Stimulated activated CD8-positive, alpha-beta memory T cell treated with anti-CD3 and anti-CD28 coated beads, Interleukin-15, amount 100 ng/mL, for 24 hours (primary cell): ENCODE measurements at places on chromosomes 2 and 18.

DNA sequence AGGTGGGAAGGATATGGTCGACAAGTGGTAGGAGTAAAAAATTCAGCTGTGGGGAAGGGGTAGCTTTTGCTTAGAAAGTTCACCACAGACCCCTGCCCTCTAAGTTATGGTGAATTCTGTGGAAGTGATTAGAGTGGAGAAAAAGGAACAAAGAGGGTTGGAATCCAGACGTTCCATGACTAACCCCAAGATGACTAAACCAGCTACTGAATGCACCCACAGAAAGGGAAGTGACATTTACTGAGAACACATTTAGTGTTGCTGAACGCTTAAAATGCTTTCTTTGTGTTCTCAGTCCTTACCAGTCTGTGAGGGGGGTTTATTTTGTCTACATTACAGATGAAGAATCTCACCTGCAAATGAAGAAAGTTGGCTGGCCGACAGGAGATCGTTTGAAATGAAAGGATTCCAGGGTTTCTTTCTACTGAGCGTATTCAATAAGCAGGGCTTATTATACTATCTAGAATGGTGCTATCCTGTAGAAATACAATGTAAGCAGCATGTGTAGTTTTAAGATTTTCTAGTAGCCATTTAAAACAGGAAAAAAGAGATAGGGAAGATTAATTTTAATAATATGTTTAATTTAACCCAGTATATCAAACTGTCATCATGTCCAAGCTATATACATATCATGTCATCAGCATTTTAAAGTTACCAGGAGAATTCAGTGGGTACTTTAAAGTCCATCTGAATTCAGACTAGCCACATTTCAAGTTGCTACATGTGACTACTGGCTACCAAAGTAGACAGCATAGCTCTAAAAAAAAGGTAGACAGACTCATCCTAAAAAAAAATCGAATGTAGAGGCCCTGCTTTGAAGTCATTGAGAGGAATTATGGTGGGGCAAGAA is 60.1 kb downstream of the LIMS1 start:
- DNase-seq = no peak

GRCh38 chr2:175536059-175536458 is 354.5 kb upstream of the ATP5MC3 start:
- DNase-seq = no peak

DNA sequence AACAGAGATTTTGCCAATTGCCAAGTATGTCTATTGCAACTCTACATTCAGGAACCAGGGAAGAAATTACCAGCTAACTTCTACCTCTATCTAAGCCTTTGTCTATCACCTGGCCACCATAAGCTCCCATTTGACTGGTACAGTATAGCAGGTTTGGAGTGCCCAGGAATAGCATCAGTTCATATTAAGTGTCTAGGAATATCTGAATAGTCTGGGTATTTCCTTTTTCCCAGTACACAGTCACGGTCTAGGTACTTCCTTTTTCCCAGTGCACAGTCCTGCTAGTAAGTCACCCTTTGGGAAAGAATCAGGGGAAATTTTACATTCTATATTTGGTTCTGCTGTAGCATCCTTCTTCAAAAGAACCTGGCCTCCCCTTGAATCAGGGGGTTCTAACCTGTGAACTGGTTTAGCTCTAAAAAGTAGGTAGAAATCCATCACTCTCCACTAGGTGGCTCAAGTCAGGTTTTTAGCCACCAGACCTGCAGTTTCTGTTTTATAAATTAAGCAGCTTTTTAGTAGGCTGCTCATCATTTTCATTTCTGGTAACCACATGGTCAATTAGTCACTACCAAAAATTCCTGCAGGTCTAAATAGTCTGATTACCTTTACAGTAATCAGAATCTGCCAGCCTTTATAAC is 49.3 kb upstream of the DNAJC10 start:
- DNase-seq = no peak

GRCh38 chr18:58458304-58458703 is 170.6 kb downstream of the ALPK2 start:
- DNase-seq = no peak

DNA sequence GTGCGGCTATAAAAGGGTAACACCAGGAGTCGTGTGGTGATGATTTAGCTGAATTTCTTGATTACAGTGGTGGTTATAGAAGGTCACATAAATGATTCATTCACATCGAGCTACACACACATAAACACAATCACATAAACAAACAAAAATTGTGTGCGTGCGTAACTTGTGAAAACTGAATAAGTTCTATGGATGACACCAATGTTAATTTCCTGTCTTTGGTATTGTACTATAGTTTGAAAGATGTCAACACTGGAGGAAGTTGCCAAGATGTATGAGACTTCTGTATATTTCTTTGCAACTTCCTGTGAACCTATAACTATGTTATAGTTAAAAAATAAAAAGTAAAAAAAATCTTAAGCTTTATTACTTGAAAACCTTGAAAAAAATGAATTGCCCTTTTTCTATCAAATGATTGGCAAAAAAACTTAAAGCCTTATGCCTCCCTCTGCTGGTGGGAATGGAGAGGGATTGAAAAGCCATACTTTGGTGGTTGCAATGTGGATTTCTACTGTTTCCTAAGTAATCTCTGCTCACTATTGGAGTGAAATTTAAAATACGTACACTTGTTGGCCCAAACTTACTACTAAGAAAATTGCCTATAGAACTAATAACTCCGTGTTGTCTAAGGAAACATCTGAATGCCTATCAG is 227.7 kb downstream of the RPIA start:
- DNase-seq = no peak

DNA sequence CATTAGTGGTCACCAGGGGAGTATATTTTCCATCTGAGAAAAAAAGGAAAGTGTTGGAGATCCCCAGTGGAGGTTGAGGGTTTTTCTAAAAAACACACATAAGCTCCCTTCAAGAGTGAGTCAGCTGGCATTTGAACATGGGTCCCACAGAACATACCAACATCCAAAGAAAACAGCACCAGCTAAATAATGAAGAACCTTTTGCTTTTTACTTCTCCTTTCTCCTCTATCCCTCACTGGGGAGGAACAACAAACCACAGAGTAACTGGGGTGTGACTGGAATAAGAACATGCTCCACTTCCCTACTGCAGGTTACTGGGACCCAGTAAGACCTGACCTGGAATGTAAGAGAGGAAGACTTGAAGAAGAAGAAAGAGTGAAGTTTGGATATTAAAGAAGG is 56.5 kb upstream of the RAPH1 start:
- DNase-seq = no peak

GRCh38 chr2:55550368-55551102 is 31.0 kb downstream of the CFAP36 start:
- DNase-seq = no peak

- DNase-seq = no peak
Observed at GRCh38 chr2:105100046-105100840, 62.4 kb downstream of the MRPS9 start.

DNA sequence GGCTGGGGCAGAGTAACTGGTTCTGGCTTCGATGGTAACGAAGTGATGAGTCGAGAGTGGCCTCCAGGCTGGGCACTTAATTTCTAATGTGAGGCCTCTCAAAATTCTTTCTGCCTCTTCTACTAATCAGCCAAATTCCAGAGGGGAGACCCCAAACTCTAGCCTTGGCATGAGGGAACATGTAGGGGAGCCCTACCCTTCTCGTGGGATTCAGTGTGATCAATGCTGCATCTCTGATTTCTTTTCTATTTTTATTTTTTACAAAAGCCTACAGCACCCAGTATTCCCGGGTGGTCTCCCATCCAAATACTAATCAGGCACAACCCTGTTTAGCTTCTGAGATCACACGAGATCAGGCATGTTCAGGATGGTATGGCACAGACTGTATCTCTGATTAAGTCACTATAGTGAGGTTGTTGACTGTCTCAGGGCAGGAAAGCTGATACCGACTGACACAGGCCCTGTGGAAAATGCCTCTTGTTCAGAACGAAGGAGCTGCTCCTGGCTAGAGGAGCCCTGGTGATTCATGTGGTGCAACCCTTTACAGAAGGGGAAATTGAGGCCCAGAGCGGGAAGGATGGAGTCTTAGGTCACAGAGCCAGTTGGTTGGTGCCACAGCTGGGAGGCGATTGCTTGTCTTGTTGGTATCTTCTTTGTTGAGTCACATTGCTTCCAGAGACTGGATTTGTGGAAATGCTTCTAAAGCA is 126.3 kb upstream of the HS6ST1 start:
- DNase-seq = no peak

- DNase-seq = no peak
Observed at GRCh38 chr2:40859617-40860016, 407.7 kb upstream of the SLC8A1 start.

- no peak for DNase-seq
Observed at GRCh38 chr2:205364261-205364660, 318.0 kb upstream of the NRP2 start.

DNA sequence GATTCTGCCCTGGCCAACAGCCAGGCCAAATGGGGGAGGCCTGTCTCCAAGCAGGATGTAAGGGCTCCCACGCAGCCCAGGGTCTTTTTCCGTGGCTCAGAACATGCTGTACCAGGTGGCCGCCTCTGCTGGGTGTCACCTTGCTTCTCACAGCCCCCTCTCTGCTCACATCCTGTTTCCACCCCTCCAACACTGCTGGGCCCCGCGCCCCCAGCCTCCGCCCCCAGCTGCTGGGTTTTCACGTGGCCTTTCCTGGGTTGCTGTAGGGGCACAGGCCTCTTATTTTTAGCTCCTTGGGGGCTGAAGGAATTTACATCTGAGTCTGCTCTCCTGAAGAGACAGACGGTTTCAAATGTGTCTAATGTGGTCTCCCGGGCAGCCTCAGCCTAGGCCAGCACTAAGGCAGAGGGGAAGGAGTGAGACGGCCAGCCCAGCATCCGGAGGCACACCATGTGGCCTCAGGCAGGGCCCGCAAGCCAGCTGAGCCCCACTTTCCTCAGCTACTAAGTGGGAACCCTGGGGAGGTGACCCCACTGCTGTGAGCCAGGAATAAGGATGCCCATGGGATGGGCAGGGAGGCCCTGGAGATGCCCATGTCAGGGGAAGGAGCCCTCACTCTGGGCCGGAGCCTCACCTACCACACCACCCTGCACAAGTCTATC is 18.7 kb upstream of the DUSP2 start:
- DNase-seq = no peak

GRCh38 chr2:210955591-210955990 is 399.2 kb downstream of the CPS1 start:
- no peak for DNase-seq

GRCh38 chr18:55421615-55422419 is 166.2 kb downstream of the TCF4 start:
- DNase-seq = no peak

DNA sequence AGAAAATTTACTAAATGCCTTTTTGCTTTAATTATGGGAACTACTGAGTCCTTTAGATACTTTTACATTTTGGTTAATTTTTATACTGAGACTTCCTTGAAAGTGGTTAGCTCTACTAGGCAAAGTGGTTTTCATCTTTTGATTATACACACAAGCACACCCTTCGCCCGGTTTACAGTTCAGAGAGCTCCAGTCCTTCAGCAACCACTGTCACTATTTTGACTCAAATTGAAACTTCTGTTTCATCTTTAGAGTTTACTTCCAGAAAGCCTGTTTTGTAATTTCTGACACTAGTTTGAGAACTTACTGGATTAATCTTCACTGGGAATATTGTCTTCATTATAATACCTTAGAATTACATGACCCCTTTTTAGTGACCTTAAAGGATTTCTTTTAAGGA is 140.3 kb upstream of the FOSL2 start:
- DNase-seq = no peak

DNA sequence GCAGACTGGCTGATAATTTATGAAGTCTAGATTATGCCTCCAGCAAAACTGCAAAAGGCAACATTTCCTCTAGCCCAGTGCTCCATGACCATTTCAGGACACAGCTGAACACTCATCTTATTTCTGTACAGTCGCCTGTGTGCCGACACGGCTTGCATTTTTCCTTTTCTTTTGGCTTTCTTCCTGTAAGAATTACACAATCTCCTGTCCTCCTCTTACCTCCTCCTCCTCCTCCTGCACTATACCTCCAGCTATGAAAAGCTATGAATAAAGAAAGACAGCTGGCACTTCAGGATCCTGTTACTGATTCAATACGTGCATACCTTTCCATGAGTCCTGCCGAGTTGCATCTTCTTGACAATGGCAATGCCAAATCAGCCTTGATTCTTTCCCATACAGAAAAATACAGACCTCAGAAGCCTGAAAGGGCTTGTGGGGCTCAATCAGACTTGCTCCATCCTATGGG is 32.2 kb upstream of the TRIB2 start:
- DNase-seq = no peak

DNA sequence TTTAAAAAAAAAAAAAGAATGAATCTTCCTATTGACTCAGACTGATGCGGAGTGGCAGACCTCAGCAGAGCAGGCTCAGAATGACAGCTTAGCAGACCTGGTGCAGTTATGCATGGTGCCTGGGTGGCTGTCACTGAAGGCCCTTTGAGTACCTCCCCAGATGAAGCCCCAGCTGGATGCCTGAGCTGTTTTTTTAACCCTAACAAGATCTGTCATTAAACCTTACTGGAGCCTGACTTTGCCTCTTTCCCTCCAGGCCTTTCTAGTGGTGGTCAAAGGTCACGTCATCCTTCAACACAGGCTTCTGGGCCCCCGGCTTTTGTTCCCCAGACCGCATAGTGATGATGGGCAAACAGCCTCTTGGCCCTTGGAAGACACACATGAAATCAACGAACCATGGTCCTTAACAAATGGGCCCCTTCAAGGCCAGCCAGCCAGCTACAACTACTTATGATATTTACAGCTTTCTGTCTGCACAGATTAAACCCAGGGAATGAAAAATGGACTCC is 138.3 kb upstream of the CYP1B1 start:
- DNase-seq = no peak

DNA sequence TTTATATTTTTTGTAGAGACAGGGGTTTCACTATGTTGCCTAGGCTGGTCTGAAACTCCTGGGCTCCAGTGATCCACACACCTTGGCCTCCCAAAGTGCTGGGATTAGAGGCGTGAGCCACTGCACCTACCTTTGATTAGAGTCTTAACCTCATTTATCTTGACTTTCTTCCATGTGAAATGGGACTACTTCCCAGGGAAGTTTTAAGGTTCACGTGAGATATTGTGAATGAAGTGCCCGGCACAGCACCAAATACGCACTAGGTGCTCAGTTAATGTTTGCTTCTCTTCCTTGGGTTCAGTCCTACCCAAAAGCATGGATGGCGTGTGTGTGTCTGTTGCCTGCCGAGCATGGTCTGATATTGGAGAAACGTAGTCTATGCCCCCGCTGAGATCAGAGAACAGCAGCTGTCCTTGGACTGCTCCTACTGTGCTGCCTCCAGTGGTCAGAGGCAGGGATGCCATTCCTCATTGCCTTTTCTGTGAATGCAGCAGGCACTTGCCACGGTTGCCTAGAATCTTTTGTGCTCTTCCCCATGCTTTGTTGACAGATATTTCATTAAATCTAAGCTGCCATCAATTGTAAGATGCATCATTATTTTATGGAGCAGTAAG is 12.3 kb upstream of the TFCP2L1 start:
- no peak for DNase-seq

DNA sequence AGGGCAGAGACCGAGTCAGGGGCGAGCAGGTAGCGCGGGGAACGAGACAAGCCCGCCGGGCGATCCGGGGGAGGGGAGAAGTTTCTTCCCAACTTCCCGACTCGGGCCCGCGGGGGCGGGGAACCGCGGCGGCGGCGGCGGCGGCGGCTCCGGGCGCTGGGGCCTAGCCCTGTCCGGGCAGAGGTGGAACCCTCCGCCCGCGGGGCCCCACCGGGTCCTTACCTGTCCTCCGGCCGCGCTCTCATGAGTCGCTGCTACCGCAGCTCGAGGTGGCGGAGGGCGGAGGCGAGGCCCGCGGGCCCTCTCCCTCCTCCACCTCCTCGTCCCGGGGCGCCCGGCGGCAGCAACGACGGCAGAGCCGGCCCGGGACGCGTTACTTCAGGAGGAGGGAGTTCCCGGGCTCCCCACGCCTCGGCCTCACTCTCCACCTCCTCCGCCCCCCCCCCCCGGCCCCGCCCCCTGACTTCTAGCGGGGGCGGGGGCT is at the start of gene YES1:
Gene YES1, minus strand, starts transcription at position 351 of the 484 bp plus-strand sequence. CDS start 55,415 bp downstream, outside the sequence.
- DNase-seq = no peak

GRCh38 chr2:22880161-22880560 is 504.8 kb upstream of the KLHL29 start:
- DNase-seq = no peak
